ENCODE measurements at places on chromosomes 5 and 9.
A peak's percentile ranks its signal among the peaks of the same experiment; 100 is the strongest.

DNA sequence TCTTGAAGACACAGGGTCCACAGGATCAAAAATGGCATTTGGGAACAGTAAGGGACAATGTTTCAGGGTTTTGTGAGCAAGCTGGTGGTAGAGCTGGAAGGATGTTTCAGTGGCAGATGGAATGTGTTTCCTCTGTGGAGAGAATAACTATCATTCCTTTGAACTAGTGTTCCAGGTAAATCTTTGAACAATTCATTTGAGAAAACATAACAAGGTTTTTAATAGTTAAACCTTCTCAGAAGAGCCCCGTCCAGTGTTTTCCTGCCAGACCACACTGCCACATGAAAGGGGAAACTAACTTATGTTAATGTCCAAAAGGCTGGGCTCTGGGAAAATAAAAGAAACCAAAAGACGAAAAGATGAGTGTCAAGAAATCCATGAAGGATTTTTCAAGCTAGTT lies 207.0 kb upstream of the ZNF462 start:
- DNase-seq = no peak

DNA sequence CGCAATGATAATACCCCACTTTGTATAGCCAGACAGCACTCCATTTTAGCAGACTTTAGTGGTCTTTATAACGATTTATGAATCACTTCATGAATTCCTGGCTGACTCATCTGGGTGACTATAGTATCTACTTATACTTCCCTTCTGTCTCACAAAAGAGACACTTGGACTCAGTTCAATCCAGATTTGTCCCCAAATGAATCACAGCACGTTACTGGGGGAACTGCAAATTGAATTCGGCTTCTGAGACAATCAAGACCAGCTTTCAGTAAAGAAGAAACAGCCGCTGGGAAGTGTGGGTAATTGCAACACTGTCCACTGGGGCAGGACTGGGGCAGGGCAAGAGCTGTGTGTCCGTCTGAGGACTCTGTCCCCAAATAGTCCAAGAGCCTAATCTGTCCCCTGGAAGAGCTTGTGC lies 337.3 kb upstream of the RFX3 start:
- peak; percentile 60 for DNase-seq

DNA sequence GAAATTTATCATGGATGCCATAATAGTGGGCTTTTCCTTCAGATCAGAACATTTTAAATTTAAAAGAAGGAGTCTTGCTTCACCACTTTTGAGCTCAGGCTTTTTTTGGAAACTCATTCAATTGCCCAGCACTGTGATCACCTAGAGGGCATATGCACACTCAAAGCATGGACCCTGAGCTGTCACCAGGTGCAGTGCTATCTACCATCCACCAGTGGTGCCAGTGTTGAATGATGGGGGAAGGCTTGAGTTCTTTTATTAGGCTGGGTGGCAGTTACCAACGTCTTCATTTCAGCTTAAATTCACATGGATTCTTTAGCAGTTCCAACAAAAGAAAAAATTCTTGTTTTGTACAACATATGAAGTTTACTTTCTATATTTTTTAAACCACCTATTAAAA lies 164.1 kb downstream of the CFAP90 start:
- no peak for DNase-seq

DNA sequence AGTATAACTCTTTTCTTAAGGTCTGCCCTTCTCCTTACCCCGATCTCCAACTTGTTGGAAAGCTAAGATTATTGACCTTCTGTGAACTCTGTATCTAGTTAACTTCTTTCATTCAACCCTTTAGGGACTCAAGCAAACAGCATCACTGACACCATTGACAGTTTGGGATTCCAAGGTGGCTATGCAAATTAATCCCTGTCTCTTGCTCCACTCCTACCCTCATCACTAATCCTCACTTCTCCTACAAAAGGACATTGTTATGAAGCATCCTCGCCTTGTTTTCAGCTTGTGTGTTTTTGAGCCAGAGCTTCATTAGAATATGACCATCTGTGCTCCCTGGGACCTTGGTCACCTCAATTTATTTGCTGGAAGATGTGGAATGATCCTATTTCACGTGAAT lies 337.9 kb downstream of the PDE4D start:
- no peak for DNase-seq

GRCh38 chr5:80919678-80920196 lies 40.4 kb upstream of the RASGRF2 start:
- DNase-seq = no peak

DNA sequence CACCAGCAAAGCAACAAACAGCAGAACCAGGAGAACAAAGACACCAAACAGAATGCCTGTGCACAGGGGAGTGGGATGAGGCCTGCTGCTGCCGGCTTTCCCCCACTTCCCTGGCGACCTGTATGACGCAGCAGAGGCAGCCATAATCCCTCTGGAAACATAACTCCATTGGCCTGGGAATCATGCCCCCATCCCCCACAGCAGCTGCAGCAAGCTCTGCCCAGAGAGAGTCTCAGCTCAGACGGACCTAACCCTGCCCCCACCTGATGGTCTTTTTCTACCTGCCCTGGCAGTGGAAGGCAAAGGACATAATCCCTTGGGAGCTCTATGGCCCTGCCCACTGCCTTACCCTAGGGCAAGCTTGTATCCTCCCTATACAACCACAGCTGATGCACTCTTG lies 81.8 kb upstream of the FANCC start:
- DNase-seq = no peak

DNA sequence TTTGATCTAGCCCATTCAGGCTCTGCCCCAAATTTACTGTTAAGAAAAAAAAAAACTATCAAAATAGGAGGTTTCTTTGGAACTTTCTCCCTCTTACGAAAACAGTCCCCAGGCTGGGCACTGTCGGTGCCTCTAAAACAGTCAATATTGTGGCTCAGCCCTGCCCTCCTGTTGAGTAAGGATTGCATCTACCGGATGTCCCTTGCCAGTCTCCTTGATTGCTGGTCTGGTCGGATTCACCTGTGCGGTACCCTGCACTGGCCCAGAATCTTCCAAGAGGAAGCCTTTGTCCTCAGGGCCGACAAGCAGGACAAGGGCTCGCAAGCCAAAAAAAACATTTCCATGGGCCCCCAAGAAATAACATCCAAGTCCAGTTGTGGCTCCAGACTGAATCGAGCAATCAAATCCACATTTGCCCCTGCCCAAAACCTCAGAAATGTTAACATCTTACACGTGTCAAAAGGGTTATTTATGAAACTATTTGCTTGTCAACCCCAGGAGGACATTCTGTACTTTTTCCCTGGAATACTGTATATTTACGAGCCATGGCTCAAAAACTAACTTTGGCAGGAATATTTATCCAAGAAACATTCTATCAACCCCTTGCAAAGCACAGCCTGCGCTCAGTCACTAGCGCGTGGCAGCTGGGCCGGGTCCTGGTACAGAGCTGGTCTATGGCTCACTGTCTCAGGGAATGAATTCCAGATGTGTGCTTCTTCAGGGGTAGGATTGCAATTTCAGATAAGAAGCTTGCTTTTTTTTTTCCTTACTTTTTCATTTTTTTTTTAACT lies 129.2 kb upstream of the ADRA1B start:
- DNase-seq = no peak

DNA sequence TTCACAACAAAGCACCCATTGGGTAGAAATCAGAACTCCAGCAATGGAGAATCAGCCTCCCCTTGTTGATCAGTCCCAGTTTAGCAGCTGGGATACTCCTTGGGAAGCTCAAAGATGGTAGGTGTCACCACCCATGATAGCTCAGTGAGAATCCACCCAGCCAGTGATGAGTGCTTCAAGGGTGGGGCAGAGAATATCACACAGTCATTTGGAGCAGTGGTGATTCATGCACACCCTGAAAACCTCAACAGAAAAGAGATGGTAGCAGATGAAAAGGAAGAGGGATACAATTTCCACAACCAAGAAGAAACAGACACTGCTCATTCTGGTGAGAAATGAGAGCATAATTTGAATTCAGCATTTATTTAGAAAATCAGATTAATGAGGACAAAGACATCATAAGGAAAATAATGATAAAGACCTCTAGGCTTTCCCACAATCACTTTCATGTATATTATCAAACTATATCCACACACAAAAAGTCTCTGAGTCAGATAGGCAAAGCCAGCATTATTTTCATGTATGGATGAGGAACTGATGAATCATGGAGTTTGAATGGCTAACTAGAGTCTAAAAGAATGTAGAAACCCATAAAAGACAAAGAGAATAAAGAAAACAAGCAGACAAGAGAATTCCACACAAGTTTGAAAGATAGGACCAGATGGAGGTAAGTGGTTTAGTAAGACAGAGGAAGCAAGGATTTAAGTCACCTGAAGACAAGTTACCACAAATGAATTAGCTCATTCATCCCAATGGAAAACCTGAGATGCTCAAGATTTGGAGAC lies 82.9 kb downstream of the FEM1C start:
- peak; percentile 40 for DNase-seq

- DNase-seq = no peak
These were observed 75.0 kb upstream of the PITX1 start for GRCh38 chr5:135108992-135109391.

DNA sequence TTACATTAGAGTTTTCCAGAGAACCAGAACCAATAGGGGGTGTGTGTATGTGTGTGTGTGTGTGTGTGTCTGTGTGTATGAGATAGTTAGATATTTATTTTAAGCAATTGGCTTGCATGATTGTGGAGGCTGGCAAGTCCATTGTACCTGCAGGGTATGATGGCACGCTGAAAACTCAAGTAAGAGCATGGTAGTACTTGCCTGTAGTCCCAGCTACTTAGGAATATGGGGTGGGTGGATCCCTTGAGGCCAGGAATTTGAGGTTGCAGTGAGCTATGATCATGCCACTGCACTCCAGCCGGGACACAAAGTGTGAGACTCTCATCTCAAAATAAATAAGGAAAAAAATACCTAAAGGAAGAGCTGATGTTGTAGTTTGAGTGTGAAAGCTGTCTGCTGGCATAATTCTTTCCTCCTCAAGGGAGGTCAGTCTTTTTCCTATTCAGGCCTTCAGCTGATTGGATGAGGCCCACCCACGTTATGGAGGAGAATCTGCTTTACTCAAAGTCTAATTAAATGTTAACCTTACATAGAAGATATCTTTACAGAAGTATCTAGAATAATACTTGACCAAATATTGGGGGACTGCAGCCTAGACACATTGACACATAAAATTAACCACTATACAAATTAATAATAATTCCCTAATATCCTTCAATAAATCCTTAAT lies 107.6 kb downstream of the FGF1 start:
- no peak for DNase-seq
